AG04450 (cell line): ENCODE measurements at places on chromosomes 12 and 14.

GRCh38 chr12:126908765-126909142 lies 1358.2 kb upstream of the TMEM132C start:
- DNase-seq, result no peak

DNA sequence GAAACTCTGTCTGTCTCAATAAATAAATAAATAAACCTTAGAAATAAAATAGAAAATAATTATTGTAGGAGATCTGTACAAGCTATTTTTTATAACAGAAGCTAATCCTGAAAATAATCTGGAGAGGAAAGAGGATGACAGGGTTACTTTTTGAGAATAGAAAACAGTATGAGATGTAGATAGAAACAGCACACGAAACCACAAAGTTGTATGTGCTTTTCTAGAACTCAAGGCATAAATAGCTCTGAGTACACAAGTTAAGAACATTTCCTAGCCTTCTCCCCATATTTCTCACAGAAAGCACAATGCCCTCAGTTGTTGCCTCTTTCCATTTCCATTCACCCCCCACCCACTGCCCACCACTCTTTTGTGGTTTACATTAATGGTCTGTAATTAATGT lies 35.7 kb downstream of the SLC38A4 start:
- DNase-seq, result no peak

DNA sequence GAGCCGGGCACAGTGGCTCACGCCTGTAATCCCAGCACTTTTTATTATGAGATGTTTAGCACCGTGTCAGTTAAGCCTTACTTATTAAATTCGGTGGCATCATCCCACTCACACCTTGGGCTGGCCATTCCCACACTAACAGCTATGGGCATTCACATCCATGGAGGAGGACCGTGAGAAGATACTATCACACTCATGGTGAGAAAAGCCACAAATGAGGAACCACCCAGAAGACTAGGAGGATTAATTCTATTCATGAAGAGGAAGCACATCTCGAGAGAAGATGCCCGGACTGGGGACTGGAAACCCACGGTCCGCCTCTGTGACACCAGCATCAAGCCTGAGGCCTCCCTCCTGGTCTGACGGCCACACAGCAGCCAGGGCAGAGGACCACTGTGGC lies 4.9 kb downstream of the CDC42BPB start:
- no peak for DNase-seq

GRCh38 chr12:19008102-19008501 lies 121.4 kb upstream of the PLEKHA5 start:
- no peak for DNase-seq

DNA sequence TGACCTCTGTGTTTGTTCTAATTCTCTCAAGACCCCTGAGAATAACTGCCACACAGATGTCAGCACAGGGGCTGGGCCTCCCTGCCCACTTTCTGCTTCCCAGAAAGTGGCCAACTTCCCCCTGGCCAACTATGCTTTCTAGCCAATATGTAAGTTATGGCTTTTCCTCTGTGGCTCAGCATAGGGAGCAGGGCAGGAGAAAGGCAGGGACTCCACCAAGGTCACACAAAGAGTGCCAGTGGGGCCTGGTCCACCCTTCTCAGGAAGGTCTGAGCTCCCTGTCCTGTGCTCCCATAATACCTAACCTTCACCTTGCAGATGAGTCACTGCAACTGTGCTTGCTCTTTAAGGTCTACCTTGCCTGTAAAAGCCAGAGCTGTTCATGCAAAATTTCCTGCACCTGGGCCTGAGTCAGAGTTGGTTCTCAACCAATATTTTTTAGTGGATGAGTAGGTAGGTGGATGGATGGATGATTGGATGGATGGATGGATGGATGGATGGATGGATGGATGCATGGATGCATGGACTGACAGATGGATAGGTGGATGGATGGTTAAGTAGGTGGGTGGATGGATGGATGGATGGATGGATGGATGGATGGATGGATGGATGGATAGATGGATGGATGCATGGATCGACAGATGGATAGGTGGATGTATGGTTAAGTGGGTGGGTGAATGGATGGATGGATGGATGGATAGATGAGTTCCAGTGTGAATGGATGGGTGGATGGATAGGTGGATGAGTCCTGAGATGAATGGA lies 64.2 kb downstream of the DIO3 start:
- DNase-seq, result no peak

DNA sequence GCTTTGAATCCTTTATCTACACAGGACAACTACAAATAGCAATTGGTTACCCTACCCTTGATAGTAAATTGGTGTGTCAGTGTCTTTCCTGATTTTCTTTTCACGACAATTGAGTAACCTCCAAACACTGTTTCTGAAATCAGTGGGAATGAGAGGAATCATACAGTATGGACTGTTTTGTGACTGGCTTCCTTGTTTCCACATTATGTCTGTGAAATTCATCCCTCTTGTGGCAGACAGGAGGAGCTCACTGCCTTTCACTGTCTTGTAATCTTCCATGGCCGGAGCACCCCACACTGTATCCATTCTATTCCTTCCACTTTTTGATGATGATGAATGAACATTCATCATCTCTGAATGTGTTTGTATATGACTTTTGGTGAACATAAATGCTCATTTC lies 164.0 kb upstream of the PZP start:
- no peak for DNase-seq

DNA sequence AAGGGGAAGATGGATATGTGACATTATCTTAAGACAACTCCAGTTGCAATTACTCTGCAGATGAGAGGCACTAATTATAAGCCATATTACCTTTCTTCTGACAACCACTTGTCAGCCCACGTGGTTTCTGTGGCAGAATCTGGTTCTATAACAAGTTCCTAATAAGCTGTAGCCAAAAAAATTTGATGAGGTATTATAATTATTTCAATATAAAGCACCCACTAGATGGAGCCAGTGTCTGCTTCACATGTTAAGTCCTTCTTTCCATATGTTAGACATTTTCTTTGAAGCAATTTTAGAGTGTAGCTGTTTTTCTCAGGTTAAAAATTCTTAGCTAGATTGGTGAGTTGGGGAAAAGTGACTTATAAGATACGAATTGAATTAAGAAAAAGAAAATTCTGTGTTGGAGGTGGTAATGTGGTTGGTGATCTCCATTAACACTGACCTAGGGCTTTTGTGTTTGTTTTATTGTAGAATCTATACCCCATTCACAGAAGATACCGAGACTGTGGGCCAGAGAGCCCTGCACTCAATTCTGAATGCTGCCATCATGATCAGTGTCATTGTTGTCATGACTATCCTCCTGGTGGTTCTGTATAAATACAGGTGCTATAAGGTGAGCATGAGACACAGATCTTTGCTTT lies 36.9 kb downstream of the PSEN1 start:
- peak; percentile 7 for DNase-seq

GRCh38 chr14:65282896-65283253 lies 129.7 kb upstream of the FUT8 start:
- no peak for DNase-seq

DNA sequence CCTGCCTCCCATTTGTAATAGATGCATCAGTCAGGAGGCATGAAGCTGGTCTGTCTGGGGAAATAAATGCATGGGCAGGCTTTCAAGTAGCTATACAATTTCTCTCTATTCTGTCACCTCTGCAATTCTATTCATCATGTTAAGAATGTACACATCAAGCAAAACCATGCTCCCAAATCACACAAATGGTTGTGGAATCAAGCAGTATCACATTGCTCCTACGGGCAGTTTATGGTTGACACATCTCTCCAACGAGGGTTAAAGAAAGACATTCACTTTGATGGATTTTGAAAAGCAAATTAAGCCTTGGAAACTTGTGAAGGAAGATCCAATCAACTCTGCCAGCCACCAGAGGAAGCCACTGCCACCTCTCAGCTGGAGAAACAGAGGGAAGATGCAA lies 1277.4 kb upstream of the TMEM132C start:
- DNase-seq, result no peak

GRCh38 chr14:95774265-95775160 lies 60.6 kb upstream of the TCL1A start:
- DNase-seq, result no peak

- no peak for DNase-seq
These were observed 42.4 kb downstream of the PLEKHG3 start for GRCh38 chr14:64746298-64747250.

DNA sequence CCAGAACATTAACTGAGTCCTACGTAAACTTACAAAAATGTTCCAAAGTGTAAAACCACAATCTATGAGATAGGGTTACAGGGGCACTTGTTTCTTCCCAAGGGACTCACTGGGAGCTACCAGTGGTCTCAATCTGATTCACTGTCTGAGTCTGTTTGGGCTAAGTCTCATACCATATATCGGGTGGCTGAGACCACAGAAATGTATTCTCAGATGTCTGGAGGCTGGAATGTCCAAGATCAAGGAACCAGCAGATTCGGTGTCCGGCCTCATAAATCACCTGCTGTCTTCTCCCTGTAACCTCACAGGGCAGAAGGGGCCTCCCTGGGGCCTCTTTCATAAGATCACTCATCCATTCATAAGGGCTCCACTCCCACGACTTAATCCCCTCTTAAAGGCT lies 616.3 kb upstream of the TMEM132C start:
- DNase-seq, result no peak

- no peak for DNase-seq
These were observed 54.9 kb upstream of the TMX1 start for GRCh38 chr14:51185180-51185579.

DNA sequence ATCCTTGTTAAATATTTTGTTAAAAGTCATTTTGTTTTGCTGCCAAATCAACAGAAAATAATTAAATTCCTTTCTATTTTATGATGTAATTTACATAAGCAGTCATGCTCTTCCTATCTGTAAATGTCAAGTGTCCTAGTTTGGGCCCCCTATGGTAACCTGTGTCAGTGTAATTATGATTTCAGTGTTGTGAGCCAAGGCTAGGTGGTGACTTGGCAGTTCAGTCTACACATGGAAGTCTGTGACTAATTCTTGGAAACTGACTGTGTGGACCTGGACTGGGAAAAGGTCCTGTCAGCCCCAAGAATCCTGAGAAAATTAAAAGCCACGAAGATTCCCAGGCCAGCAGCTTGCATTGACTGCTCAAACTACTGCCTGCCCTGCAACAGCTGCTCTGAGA lies 371.0 kb downstream of the FUT8 start:
- DNase-seq, result no peak

- no peak for DNase-seq
These were observed 56.0 kb upstream of the ACSS3 start for GRCh38 chr12:81021834-81022233.

DNA sequence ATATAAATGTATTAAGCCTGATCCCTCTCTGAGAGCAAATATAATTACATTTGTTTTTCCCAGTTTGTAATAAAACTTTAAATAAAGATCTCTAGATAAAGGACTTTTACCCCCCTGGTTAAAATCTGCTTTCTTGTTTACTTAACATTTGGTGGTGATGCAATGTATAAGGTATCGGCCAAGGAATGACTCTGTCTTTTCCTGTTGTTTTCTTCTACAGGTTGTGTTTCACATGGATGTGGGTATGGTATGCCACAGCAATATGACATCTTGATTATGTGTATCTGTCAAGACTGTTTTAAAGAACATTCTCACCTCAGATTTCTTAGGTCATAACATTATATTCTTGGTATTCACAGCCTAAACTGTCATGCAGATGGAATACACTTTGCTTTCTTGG lies 210.6 kb upstream of the NOVA1 start:
- no peak for DNase-seq

DNA sequence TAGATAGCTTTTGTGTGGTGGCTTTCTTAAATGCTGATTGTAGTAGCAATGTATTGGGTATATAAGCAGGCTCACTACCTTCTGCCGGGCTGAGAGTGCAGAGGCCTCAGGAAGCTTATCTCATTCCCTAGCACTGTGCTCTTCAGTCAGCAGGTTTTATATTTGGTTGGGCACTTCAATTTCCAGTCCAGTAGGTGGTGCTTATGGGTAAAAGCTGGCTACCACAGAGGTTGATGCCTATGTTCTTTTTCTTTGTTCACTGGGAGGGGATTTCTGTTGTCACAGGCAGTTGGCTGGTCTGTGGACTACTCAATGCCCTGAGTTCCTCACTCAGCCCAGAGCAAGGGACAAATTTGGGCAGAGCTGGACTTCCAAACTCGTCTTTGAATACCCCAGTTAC lies 43.0 kb upstream of the GLIPR1 start:
- DNase-seq, result no peak

DNA sequence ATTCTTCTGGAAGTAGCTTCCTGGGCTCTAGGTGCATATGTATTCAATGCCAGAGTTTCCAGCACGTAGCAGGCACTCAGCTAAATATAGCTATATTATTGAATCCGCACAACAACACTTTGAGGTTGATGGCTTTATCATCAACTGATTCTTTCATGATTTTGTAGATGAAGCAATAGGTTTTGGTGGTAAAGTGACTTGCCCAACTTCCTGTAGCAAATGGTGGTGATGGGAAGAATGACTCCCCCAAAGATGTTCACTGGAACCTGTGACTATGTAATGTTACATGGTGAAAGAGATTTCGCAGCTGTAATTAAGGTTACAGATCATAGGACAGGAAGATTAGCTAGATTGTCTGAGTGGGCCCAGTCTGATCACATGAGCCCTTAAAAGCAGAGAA lies 3.2 kb downstream of the TDRD9 start:
- DNase-seq, result no peak

- no peak for DNase-seq
These were observed 87.8 kb upstream of the BTG1 start for GRCh38 chr12:92233346-92234015.

DNA sequence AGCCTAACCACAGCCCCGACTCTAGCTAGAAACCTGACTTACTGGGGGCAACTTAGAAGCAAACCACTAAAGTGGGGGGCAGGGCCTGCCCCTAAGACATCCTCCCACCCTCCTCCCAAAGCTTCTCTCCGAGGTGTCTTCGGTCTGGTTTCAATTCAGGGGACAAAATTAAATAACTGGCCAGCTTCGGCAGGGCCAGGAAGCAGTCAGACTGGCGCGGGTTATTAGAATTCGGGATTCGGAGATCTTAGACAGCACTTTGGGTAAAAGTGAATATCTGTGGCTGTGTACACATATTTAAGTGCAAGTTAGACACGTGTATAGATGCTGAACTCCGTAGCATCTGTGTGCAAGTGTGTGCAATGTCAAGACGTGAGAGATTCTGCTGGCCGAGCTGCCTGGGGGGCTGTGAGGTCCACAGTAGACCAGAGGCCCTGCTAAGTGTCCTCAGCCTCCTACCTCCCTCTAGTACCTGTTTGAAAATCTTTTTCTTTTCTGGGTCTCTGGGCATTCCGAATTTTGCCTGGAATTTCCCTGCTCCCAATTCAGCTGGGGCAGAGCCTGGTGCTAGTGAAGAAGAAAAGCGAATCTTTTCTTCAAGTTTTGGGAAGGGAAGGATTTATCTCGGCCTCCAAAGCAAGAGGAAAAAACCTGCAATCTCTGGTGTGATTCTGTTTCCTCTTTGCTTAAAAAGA lies 4.0 kb upstream of the HOXC10 start:
- DNase-seq, result no peak

GRCh38 chr12:9604287-9604686 lies 3.4 kb downstream of the KLRB1 start:
- DNase-seq, result no peak

GRCh38 chr12:122928404-122929147 lies 32.7 kb upstream of the VPS37B start:
- no peak for DNase-seq

- DNase-seq, result no peak
These were observed 59.0 kb upstream of the HIF1A start for GRCh38 chr14:61636291-61636690.
